ENCODE measurements at places on chromosomes 2 and 18.

GRCh38 chr2:201746551-201746950 lies 34.2 kb downstream of the ALS2 start:
- DNase-seq = no peak

DNA sequence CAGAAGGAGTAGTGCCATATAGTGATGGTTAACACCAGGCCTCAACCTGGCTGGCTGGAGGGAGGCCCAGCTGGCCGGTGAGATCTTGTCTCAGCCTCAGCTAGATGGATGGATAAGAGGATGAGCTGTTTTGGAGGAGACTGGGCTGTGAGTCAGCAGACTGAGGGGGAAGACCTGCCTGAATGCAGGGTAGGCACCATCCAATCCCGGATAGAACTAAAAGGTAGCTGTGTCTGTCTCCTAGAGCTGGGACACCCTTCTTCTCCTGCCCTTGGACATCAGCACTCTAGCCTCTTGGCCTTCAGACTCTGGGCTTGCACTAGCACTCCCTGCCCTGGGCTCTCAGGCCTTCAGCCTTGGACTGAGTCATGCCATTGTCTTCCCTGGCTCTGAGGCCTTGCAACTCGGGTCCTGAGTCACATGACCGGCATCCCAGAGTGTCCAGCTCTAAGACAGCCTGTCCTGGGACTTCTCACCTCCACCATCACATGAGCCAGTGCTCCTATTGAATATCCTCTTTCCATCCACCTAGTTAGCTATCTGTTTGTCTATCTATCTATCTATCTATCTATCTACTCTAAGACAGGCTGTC lies 131.3 kb downstream of the TPO start:
- DNase-seq = no peak

DNA sequence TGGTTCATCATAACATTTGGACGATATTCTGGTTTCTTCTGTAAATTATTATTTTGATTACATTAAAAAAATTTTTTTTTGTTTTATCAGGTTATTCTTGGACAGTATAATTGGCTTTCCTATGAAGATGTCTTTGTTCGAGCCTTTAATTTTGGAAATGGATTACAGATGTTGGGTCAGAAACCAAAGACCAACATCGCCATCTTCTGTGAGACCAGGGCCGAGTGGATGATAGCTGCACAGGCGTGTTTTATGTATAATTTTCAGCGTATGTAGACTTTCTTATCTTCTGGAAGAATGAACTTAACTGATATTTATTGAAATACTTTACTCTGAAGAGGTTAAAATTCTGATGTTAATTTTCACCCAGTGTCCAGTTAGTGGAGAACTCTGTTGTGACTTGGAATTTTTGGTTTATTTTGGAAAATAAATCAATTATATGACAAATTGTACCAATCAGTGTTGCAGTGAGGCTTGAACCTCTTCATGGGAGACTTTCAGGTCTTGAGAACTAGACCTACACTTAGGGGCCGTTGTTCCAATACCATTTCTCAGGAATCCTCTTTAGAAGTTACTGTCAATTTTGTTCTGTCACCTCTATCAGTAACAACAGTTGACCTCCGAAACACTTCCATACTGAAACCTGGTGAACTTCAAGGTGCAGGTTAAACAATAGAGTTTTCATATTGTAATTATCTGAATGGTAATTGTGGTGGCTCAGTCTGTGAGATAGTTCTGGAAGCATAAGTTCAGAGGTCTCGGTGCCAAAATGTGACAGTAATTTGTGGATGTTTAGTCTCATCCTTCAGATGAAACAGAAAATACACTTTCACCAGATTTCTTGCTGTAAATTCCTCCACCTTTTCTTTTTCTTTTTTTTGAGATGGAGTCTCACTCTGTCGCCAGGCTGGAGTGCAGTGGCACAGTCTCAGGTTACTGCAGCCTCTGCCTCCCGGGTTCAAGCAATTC lies 55.7 kb downstream of the ACSL3 start:
- DNase-seq = no peak

DNA sequence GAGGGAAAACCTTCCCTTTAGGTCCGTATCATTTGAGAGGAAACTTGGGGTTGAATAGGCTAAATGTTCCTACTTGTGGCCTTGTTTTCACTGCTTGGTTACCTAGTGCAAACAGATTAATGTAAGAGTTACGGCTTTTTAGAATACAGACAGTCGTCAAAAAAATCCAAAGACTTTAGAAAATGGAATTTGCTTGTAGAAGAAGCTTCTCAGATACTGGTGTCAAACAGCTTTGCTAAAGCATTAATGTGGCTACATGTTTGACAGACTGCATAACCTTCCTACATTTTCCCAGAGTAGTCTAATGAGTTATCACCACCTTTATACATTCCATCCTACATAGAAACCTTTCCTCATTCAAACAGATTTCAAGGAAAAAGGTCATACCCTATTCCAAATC lies 114.6 kb downstream of the FMNL2 start:
- no peak for DNase-seq

GRCh38 chr2:158889135-158889853 lies 79.1 kb upstream of the TANC1 start:
- no peak for DNase-seq

- no peak for DNase-seq
These were observed 14.4 kb upstream of the ZFP36L2 start for GRCh38 chr2:43240766-43241150.

DNA sequence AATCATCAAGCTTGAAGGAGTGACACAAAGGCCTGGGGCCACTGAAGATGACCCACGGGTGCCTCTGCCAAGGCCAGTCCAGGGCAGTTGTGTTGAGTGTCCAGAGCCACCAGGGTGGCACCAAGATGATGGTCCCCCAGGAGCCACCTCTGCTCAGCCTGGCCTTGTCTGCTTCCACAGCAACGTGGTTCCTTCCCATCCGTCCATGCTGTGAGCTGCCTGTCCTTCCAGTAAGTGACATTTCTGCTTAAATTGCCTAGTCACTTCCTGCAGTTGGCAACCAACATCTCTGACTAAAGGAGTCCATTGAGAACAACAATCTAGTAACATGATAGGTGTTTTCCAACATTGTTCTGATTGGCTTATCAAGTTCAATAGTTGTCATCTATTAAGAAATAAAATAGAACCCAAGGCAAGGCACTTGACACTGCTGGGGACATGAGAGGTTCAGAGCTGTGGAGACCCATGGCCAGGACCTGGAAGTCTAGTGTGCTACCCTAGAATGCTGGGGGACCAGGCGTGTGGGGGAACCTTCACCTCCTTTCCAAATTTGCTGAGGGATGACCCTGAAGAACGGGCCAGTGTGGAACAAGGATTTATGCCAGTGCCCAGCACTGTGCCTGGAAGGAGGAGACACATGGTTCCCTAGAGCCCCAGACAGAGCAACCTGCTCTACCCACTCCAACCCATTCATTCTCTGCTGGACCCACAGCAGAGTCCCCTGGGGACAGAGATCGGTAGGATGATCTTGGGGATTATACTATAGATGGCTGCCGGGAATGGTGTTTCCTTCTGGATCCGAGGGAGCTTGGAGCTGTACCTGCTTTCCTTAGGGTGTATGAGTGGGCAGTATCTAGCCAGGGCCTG lies 98.9 kb upstream of the EPC2 start:
- no peak for DNase-seq

- DNase-seq = no peak
These were observed 54.8 kb downstream of the HPCAL1 start for GRCh38 chr2:10357193-10358169.

DNA sequence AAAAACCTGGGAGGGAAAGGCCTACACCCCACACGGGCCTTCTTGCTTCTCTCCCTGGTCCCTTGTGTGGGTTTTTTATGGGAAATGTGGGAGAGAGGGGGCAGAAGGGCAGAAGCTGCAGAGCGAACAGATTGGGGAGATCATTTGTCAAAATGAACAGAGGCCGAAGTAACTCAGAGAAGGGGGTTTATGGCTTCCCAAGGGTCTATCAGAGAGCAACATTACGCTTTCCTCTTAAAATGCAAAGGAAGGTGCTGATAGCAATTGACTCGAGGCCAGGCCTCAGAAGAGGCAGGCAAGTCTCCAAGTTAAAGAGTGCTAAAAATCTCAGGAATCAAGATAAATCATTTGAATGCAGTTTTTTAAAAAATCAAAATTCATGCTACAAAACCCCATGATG lies 101.5 kb downstream of the SGPP2 start:
- DNase-seq = no peak

DNA sequence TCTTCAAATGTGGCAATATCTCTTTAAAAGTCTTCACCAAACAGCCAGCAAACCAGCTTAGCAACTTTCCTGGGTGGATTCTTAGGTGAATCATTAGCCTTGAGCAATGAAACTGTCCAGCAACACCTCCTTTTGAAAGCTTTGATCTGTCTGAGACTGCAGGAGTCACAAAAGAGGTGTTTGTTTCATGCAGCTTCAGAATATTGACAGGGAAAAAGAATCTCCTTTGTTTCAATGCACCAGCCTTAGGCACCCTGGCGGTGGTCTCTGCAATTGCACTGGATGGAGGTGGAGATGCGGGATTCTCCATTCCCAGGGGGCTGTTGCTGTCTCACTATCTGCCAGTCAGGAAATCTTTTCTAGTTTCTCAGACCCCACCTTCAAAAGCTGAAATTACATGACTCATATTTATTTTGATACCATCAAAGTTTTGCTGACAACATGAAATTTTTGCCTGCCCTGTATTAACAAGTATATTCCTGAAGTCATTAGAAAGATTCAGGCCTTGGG lies 76.0 kb upstream of the DSG1 start:
- DNase-seq = no peak

GRCh38 chr2:85032621-85033020 lies 61.7 kb downstream of the KCMF1 start:
- DNase-seq = no peak

Measured in stimulated activated CD4-positive, alpha-beta T cell treated with anti-CD3 and anti-CD28 coated beads, TNF-alpha, amount 100 ng/mL, for 4 hours (primary cell).